Kasumi-1 (cell line): ENCODE measurements at places on chromosomes 4 and X.

- no peak for DNase-seq
Observed at GRCh38 chrX:133881893-133882292, 103.5 kb downstream of the GPC3 start.

DNA sequence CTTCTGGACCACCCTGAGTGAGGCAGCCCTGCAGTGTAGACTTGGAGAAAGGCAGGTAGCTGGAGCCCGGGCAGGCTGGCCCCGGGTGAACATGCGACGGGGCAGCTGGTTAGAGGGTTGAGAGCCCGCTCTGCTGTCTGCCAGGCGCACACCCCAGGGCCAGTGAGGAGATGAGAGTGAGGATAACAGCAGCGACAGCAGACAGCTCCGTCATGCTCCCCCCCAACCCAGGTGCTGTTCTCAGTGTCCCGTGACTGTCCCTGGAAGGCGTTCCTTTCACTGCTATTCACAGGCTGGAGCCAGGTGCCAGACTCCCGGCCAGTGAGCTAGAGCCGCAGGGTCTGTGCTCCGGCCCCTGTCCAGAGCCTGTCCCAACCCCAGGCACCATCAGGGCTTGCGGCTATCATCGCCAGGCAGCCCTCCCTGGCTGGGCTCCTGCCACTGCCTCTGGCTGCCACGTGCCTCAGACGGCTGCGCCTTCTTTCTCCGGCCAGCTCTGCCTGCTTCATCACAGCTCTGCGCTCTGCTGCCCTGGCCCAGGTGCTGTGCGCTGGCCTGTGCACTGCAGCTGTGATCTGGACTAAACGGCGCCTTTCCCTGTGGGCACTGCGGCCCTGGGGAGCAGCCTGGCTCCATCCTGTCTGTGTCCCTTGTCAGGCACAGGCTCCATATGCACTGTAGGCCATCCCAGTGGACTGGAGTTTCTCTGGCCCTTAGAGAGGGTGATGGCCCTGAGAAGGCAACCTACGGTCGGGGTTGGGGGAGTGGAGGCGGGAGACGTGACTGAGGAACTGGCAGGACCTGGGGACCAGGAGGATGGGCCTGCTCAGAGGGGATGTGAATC, 19.8 kb downstream of the NSG1 start:
- DNase-seq = no peak

DNA sequence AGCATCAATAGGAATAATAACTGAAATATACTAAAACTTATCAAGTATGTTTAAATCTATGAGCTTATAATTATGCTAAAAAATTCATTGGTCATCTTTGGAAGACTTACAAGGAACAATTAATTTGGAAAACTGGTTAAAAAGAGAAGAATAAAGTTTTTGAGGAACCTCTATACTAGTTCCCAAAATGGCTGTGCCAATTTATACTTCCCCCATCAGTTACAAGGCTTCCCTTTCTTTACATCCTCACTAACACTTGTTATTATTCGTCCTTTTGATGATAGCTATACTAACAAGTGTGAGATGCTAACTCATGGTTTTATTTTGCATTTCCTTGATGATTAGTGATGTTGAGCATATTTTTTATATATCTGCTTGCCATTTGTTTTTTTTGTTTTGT, 17.1 kb downstream of the OGT start:
- DNase-seq = no peak

GRCh38 chr4:116796022-116796421, 289.4 kb downstream of the TRAM1L1 start:
- DNase-seq = no peak

DNA sequence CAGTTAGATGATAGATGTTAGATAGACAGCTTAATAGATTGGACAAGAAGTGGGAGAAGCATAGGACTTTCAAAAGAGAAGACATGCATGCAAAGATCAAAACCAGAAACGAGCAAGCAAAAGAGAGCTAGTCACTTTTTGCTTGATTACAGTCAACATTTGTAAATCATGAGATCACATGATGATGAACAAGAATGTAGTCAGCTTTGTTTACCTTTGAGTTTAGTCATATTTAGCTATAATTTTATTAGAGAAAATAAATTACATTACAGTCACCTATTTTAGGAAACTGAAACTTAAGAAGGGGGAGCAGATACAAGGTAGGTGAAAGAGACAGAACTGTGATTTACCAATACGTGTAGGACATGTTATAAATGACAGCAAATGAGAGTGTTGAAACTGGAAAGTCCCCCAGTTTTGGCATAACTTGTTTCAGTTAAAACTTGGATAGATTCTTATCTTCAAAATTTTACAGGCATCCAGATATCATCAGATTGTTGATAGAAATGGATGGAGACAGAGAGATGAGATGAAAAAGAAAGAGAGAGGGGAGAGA, 1083.1 kb upstream of the PCDH10 start:
- no peak for DNase-seq

DNA sequence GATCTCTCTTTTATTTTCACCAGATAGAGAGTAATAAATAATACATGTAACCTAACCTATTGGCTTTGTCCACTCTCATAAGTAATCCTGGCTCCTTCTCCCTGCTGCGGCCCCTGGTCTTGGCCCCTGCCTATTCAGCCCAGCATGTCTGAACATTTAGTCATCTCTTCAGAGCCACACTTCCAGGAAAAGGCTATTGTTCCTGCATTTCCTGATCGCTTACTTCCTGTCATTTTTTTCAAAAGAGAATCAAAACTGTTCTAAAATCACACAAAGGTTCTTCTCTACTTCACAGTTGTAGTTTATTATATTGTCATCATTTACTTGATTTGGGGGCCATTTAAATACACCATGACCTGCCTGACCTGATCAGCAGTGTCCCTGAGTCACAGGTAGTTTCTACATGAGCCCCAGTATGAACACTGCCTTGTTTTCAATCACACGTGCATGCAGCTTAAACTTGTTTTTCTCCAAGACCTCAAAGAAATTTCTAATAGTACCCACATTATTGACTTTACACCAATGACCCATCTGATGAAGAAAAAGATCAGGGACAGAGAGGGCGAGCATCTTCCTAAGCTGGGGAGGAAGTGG, 47.4 kb upstream of the KDR start:
- DNase-seq = no peak

DNA sequence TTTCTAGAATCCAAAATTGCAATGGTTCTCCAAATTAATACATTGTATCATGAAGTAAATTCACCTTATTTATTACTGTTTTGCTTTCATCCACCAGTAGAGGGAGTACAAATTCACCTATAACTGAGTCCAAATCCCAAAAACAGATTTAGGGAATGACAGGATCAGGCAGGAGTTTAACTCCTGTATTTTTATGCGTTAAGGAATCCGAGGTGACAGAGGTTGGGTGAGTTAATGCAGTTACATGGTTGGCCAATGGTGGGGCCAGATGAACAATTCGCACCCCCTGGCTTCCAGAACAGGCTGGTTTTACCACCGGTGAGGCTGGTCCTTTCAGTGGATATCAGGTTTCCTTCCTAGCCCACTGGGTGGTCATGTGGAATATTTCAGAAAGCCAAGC, 82.4 kb downstream of the MTNR1A start:
- DNase-seq = peak; percentile 12

DNA sequence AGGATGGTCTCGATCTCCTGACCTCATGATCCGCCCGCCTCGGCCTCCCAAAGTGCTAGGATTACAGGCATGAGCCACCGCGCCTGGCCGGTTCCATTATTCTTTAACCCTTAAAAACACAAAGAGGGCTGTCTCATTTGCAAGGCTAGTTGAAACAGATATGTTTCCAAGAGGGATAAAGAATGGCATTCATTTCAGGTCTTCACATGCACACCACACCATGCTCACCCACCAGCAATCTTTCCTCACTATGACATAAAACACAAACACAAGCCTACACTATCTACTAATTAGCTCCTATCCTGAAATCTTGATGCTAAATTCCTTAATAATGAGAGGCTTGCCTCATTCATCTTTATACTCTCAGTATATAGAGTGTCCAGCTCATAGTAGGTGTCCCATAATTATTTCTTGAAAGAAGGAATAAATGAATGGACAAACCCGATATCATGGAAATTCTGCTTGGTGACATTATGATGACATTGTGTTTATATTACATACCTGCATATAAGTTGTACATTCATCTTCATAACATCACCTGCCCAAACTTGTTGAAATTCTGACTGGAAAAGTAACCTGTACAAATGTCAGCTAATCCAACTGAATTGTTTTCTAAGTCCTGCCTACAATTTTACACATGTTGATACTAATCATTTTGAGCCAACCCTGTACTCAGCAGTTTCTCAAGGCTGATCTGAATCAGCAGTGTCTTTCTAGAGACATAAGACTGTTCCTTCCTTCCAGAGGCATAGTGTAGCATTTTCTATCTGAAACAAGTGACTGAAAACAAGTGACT, 408.5 kb downstream of the KLHL13 start:
- DNase-seq = no peak

- DNase-seq = peak; percentile 45
Observed at GRCh38 chr4:107800706-107801105, 24.0 kb upstream of the SGMS2 start.

- no peak for DNase-seq
Observed at GRCh38 chr4:94877973-94878372, 120.2 kb downstream of the BMPR1B start.

GRCh38 chr4:48189731-48190130, 55.7 kb upstream of the TXK start:
- DNase-seq = no peak

DNA sequence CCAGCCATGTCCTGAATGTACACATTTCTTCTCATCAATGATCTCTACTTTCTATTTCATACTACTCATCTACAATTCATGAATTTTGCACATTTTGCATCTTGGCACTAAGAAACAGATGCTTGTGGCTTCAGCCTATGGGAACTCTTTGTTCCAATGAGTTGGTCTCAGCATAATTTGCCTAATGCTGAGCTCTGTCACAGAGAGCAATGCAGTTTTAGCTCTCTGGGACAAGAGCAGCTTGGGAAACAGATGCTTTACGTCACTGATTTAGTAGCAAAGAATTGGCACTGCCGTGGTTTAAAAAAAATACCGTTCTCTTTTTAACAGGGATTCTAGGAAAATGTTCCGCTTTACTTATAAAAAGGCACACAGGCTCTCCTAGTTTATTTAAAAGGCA, 162.4 kb downstream of the WDFY3 start:
- no peak for DNase-seq

DNA sequence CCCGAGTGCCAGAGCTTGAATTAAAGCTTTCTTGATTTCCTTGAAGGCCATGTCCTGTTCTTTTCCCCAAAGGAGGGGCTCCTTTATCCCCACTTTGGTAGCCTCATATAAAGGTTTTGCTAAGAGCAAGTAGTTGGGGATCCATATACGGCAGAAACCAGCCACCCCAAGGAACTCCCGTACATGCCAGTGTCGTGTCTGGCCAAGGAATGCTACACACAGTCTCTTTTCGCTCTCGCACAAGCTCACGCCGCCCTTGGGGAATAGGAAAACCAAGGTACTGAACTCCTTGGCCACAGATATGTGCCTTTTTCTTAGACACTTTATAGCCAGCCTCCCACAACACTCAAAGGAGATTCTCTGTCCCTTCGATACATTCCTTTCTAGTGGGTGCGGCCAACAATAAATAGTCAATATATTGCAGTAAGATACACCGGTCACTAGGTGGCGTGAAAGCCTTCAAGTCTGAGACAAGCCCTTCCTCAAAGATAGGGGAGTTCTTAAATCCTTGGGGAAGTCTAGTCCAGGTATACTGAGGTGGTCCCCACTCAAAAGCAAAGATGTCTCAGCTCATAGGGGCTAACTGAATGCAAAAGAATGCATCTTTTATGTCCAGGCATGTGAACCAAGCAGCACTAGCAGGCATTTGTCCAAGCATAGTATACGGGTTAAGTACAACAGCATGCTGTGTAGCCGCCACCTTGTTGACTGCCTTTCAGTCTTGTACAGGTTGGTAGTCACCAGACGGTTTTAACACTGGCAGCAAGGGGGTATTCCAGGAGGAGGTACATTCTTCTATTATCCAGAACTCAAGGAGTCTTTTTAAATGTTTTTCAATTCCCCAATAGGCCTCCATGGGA, 57.8 kb upstream of the XAGE1B start:
- peak; percentile 36 for DNase-seq

- DNase-seq = no peak
Observed at GRCh38 chr4:160510928-160511327, 1408.0 kb downstream of the RAPGEF2 start.

DNA sequence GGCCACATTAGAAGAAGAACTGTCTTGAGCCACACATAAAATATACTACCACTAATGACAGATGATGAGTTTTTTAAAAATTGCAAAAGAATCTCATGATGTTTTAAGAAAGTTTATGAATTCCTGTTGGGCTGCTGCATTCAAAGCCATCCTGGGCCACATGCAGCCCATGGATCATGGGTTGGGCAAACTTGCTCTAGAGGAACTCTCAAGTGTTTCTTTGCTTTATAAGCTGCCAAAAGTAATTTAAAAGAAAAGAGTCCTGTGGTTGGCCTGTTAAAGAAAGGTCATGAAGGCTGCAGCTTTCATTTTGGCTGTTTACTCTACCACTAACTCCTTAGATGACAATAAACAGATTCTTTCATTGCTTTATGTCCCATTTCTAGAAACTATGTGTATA, 218.2 kb downstream of the SCFD2 start:
- DNase-seq = no peak

- peak; percentile 33 for DNase-seq
Observed at GRCh38 chrX:152817078-152817764, 13.3 kb downstream of the CETN2 start.

DNA sequence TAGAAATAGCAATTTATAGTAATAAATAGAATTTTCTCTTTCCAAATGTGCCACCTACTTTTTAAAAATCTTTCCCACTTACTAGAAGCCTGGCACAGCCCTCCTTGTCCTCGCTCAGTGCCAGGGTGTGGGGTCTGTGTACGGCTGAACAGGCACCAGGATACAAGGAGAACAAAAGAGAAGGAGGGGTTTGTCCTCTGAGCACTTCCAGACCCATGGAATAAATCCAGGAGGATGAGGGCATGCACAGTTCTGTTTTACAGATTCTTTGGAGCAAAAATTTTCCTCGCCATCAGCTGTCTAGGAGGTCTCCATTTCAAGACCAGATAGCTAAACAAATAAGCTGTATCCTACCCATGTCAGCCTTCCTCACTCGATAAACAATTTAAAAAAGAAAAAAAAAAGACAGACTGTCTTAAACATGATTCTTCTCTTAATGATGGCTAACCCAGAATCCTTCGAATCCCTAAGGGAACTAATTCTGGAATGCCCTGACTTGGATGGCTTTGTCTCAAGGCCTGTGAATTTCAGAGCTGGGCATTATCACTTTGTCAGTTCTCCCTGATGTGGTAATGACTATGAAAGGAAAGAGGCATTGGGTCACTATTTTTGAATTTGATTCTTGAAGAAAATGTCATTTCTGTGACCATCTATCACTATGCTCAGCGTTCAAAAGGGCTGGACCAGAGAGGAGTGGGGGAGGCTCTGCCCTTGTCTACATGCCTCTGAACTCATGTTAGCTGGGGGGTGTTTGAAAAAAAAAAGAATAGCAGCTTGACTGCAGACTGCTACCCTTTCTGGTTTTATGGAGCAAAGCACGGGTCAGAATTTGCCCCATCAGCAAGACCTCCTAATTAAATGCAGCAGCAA, 151.0 kb downstream of the DCTD start:
- DNase-seq = no peak

DNA sequence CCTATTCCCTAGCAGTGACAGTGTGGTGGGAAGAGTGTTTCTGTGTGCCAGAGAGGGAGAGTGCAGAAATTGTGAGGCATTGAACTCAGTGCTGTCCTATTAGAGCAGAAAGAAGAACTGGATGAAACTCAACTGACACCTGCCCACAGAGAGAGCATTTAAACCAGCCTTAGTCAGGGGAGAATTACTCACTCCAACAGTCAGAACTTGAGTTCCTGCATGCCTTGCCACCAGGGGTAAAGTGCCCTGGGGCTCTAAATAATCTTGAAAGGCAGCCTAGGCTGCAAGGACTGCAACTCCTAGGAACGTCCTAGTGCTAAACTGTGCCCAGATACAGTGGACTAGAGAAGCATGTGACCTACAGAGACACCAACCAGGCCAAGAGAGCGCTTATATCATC, 12.8 kb downstream of the CYSLTR1 start:
- peak; percentile 32 for DNase-seq
